Suprapubic skin (tissue), 4 donors: ENCODE measurements at places on chromosomes 1 and 21.

DNA sequence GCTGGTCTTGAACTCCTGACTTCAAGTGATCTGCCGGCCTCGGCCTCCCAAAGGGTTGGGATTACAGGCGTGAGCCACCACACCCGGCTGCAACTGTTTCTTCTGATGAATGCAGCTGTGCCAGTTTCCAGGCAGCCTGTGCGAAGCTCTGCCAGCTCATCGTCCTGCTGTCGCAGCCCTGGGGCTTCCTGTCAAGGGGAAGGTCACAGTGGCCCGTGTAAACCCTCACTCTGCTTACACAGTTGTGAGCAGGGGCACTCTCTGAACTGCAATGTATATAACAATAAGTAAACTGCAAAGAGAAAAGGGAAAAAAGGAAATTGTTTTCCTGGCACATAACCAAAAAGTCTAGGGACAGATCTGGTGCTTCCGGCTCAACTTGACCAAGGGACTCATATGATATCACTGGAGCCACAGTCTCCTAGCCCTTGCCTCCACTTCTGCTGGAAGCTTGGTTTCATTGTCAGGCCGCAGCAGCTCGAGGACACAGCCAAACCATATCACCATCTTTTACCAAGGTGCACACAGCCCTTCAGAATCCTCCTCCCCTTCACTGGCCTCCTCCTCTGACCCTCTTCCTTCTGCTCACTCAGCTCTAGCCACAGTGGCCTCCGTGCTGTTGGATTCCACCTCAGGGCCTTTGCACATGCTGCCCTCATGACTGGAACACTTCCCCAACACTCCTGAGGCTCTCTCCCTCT lies 22.8 kb upstream of the LBR start:
- H3K4me1 ChIP-seq: peaks cover 54% of the 10 kb centered on the region
- H3K36me3 ChIP-seq: no peaks in the 10 kb centered on the region
- H3K4me3 ChIP-seq: no peak overlapping the region
- no peak overlapping the region for H3K27ac ChIP-seq
- no peaks in the 10 kb centered on the region for H3K27me3 ChIP-seq

DNA sequence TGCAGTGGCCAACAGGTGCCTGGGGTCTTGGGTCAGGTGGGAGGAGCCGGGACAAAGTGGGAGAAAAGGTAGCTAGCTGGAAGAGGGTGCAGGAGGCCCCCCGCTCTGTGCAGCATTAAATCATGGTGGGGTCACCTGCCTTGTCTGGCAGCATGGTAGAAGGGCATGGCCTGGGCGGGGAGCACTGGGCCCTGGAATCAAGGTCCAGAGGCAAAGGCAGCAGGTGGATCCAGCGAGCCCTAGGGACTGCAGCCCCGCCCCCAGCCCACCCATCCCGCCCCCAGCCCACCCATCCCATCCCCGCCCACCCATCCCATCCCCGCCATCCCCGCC lies 16.7 kb upstream of the TTLL10 start:
- H3K27ac ChIP-seq: no peak overlapping the region
- no peak for DNase-seq
- peaks cover 3% of the 10 kb centered on the region for H3K27me3 ChIP-seq
- no peaks in the 10 kb centered on the region for H3K36me3 ChIP-seq
- no peak overlapping the region for H3K4me3 ChIP-seq

GRCh38 chr1:44941424-44942324 lies 44.7 kb downstream of the EIF2B3 start:
- peaks cover 8% of the 10 kb centered on the region for H3K36me3 ChIP-seq
- no peaks in the 10 kb centered on the region for H3K27me3 ChIP-seq
- H3K4me1 ChIP-seq: peaks cover 18% of the 10 kb centered on the region
- H3K27ac ChIP-seq: no peak overlapping the region
- H3K4me3 ChIP-seq: no peak overlapping the region
- no peak for DNase-seq

- H3K36me3 ChIP-seq: no peaks in the 10 kb centered on the region
- peaks cover 44% of the 10 kb centered on the region for H3K4me1 ChIP-seq
- H3K27me3 ChIP-seq: no peaks in the 10 kb centered on the region
- no peak overlapping the region for H3K4me3 ChIP-seq
Observed at GRCh38 chr1:25477448-25478034, 46.8 kb downstream of the MACO1 start.

DNA sequence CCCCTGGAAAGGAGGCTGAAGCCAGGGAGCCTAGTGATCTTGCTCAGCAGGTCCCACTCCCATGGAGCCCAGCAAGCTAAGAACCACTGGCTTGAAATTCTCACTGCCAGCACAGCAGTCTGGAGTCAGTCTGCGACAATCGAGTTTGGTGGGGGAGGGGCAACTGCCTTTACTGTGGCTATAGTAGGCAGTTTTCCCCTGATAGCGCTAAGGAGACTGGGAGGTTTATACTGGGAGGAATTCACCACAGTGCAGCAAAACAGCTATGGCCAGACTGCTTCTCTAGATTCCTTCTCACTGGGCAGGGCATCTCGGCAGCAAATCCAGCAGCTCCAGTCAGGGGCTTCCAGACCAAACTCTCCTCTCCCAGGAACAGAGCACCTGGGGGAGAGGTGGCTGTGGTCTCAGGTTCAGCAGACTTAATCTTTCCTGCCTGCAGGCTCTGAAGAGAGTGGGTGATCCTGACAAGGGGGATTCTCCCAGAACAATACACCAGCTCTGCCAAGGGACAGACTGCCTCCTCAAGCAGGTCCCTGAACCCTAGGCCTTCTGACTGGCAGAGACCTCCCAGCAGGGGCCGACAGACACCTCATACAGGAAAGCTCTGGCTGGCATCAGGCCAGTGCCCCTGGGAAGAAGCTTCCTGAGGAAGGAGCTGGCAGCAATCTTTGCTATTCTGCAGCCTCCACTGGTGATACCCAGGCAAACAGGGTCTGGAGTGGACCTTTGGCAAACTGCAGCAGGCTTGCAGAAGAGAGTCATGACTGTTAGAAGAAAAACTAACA lies 548.5 kb upstream of the NEGR1 start:
- H3K4me3 ChIP-seq: no peak overlapping the region
- H3K27ac ChIP-seq: no peak overlapping the region
- no peaks in the 10 kb centered on the region for H3K4me1 ChIP-seq
- no peaks in the 10 kb centered on the region for H3K36me3 ChIP-seq
- no peak for DNase-seq
- H3K27me3 ChIP-seq: no peaks in the 10 kb centered on the region

- H3K4me1 ChIP-seq: peaks cover 8% of the 10 kb centered on the region
- no peaks in the 10 kb centered on the region for H3K36me3 ChIP-seq
- no peak for DNase-seq
- H3K4me3 ChIP-seq: no peak overlapping the region
- H3K27me3 ChIP-seq: no peaks in the 10 kb centered on the region
Observed at GRCh38 chr1:42340093-42340492, 5.1 kb upstream of the FOXJ3 start.

DNA sequence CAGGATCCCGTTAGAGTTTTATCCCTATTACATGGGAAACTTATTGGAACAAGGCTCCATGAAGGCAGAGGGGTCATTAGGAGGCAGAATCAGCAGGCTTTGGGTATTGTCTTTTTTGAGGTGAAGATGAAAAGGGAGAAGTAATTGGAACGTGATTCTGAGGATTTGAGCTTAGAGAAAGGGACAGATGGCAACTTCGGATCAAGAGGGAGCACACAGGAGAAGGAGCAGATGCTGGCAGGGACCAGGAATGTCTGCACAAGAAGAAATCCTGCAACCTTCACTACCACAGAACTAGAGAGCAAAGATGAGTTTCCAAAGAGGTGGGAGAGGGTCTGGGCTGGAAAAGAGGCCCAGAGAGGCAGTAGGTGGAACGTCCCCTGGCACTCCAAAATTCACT lies 202.8 kb downstream of the RRAGC start:
- no peak for DNase-seq
- peaks cover 11% of the 10 kb centered on the region for H3K27me3 ChIP-seq
- no peak overlapping the region for H3K4me3 ChIP-seq
- no peaks in the 10 kb centered on the region for H3K4me1 ChIP-seq

- H3K27ac ChIP-seq: no peak overlapping the region
- peaks cover 40% of the 10 kb centered on the region for H3K4me1 ChIP-seq
- H3K36me3 ChIP-seq: no peaks in the 10 kb centered on the region
- DNase-seq: no peak
- H3K4me3 ChIP-seq: peak overlapping the region; percentile 79
Observed at GRCh38 chr1:46130606-46131005, 1.8 kb downstream of the PIK3R3 start.

GRCh38 chr21:26587736-26588201 lies 14.7 kb upstream of the CYYR1 start:
- no peaks in the 10 kb centered on the region for H3K27me3 ChIP-seq
- no peak for DNase-seq
- no peak overlapping the region for H3K4me3 ChIP-seq
- H3K36me3 ChIP-seq: no peaks in the 10 kb centered on the region
- no peaks in the 10 kb centered on the region for H3K4me1 ChIP-seq
